MM.1S (cell line): ENCODE measurements at places on chromosomes 11 and 22.
A peak's percentile ranks its signal among the peaks of the same experiment; 100 is the strongest.

GRCh38 chr11:74696500-74696899 lies 34.7 kb downstream of the CHRDL2 start:
- no peak for DNase-seq

GRCh38 chr11:62169935-62170334 lies 20.1 kb upstream of the SCGB1D1 start:
- DNase-seq, result no peak

DNA sequence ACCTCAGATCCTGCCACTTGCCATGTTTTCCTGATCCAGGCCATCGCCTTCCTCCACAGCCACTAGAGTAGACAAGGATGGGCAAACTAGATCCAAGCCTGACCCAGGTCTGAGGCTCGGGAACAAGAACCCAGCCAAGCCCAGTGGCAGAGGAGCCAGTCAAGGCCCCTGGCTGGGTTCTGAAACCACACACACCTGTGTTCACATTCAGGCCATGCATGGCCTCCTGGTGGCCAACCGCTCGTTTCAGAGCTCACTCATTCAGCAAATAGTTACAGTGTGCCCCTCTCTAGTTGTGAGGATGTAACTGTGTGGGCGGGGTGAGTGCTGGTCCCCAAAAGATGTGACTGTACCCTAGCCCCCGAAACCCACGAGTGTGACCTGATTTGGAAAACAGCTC lies 337.6 kb downstream of the CTTN start:
- no peak for DNase-seq

DNA sequence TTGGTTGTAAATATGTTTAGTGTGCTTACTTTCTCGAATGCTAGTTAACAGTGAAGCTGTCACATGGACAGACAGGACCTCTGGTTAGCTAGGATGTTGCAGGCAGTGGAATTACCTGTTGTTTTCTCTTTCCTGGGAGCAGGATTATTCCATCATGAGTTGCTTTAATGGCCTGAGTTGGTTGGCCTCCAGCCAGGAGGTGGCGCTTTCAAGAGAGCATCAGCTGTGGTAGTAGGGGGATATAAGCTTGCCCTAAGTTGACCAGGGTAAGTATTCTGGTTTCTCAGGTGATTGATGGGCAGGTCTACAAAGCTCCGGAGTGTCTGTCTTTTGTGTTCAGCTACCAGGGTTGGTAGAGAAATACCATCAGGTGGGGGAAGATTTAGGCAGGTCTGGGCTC lies 43.5 kb downstream of the NELL1 start:
- DNase-seq, result no peak

GRCh38 chr11:69161117-69161407 lies 5.3 kb downstream of the SMIM38 start:
- DNase-seq, result no peak

DNA sequence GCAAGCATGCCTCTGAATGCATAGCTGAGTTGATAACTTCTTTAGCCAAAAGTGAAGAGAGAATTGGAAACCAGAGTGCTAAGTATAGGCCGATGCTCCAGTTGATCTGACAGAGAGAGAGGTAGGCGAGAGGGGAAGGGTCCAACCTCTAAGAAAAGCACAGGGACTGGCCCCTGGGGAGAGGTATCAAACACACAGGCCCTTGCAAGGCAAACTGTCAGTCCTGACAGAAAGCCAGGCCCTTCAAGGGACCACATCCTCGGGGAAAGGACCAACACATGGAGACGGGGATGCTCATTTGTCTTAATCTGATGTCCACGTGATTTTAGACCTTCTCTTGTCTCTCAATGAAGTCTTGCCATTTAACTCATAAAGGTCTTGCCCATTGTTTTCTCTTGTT lies 43.9 kb upstream of the SPATA19 start:
- DNase-seq, result no peak

- no peak for DNase-seq
Observed at GRCh38 chr11:61121192-61121831, 19.0 kb downstream of the CD5 start.

DNA sequence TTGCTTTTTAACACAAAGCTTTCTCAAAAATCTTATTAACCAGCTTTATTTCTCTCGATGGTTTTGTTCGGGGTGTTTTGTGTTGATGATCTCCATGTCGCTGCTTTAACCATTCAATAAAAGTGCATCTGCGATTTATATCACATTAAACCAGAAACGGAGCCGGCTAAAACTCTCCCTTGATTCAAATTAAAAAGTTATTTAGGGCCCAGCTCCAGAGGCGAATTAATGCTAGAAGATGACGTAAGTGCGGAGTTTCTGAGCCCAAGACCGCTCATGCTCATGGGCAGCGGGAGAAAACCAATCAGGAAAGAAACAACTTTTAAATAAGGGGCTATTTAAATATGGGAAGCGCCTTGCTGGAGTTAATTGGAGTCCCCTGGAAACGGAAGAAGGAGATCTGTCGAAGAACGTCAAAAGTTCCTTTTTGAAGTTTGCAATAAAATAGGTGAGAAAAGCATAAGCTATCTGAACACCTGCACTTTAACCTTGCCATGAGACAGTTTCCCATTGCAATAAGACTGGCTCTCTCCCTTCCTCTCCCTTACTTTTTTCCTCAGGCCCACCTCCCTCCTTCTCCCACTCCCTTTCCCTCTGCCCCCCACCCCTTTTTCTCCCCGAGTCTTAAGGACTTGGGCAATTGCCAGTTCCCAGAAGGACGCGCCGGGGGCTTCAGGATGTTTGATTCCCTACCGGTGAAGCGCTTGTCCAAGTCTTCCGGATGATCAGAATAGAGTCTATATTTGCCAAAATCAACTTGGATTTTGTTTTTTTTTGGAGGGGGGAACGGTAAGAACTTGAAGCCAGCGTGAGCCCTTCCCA lies 1.9 kb upstream of the DBX1 start:
- no peak for DNase-seq

GRCh38 chr22:39994041-39994565 lies 651 bp upstream of the FAM83F start:
- DNase-seq, result no peak

- DNase-seq, result no peak
Observed at GRCh38 chr11:35235936-35236666, 97.1 kb downstream of the CD44 start.

DNA sequence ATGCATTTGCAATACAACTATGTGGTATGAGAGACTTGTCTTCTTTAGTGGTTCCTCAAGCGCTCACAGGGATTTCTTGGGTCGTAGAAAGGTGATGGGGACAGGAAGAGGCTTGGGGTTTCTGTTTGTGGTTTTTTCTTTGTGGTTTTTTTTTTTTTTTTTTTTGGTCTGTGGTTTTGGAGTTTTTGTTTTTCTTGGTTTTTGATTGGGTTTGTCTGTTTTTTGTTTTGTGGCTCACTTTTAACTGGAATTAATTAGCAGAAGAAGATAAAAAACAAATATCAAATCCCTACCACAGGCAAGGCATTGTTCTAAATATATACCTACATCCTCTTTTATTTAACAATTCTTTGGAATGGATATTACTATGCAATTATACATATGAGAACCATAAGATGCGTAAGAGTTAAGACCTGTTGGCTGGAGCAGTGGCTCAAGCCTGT lies 5.5 kb downstream of the TTC28 start:
- peak; percentile 88 for DNase-seq

DNA sequence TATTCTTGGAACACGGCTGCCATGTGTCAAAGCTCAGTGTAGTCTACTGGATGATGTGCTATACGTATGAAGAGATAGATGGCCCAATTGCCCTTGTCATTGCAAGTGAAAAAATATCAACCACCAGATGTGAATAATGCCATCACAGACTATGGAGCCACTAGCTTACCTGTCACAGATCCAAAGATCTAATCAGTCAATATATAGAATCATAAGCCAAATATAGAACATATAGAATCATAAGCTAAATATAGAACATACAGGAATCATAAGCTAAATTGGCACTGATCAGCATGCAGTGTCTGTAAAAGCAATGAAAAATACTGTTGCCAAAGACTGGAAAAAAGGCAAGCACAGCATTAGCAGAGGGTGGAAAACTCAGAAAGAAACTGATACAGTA lies 1656.9 kb upstream of the RAG2 start:
- no peak for DNase-seq

DNA sequence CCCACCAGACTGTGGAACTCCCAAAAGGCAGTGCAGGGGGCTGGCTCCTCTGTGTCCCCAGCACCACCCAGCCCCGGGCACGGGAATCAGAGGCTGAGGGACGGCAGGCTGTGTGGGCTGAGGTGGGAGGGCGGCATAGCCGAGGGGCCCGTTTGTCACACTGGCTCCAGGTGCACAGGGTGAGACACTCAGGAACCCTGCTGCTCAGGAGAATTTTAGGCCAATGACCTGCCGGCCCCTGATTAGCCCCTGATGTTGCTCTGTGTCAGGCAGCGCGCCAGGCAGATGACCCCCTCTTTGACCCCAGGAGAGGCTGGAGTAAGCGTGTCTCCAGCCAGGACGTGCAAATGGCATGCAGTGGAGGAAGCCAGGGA lies 52.7 kb downstream of the RTL6 start:
- no peak for DNase-seq

DNA sequence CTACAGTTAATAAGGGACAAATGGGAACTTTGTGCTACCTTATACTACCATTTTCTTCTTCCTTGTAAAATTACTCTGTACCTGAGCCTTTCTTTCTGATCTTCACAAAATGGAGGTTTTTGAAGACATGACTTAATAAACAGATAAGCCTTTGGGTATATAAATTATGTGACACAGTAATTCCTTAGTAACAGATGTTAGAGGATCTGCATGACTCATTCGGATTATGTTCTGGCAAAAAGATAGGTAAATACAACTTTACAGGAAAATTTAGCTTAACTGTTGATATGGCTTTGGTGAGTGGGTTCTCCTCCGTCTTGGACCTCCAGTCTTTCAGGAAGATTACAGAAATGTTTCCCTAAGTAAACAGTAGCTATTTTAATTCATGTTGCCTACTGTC lies 61.8 kb downstream of the BID start:
- no peak for DNase-seq

- peak; percentile 30 for DNase-seq
Observed at GRCh38 chr11:104764710-104765045, 133.6 kb downstream of the CASP12 start.

- DNase-seq, result no peak
Observed at GRCh38 chr11:112178936-112179335, 3.6 kb downstream of the BCO2 start.

DNA sequence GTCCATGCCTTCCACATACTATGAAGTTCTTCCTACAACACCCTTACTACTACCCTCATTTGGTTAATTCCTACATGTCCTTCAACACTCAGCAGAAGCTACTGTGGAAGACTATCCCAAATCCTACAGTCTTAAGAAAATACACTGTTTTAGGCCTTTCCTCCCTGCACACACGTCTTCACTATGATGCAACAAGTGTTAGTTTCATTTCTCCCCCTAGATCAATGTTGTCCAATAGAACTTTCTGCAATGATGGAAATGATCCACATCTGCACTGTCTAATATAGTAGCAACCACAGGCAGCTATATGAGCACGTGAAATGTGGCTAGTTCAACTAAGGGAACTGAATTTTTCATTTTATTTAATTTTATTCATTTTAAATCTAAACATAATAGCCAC lies 46.7 kb upstream of the CCDC34 start:
- DNase-seq, result no peak
